ENCODE measurements at places on chromosomes 6 and 20.

GRCh38 chr6:41967312-41968287 is 26.0 kb upstream of the CCND3 start:
- DNase-seq = no peak

DNA sequence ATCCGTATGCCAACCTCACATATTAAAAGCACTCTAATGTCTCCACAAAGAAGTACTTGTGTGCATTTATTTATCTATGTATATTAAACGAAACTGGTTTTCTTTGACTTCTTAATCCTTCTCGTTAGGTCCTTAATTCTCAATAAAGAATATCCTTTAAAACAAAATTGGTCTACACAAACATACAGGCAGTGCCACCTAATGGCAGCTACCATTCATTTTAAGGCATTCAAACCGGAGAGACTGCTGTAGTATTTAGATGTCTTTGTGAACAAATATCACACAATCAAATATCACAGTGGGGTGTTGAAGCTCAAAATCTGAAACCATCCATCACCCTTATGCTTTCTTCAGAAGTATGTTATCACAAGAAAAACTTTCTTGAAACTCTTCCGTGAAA is 96.6 kb upstream of the IRAK1BP1 start:
- no peak for DNase-seq

- DNase-seq = no peak
Measured at GRCh38 chr6:39998126-39998525, 63.9 kb upstream of the MOCS1 start.

GRCh38 chr6:157429248-157429647 is 48.3 kb downstream of the ZDHHC14 start:
- no peak for DNase-seq

- no peak for DNase-seq
Measured at GRCh38 chr6:150301846-150302519, 66.8 kb upstream of the IYD start.

DNA sequence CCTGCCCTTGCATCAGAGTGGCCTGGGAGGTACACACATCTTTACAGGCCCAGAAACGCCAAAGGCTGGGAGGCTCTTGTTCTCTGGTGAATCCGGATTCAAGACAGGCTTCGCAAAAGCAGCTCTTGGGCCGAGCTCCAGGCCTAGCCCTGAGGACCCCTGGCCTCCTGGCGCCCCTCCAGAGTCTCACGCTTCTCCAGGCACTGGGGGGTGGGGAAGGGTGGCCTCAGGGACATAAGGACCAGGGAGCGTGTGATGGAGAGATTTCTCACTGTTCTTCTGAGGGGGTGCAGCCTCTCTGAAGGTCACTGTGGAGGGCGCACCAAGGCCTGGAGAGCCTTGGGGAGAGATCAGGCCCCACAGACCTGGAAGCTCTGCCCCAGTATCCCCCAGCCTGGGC is 349.2 kb downstream of the ZFAND3 start:
- DNase-seq = no peak

DNA sequence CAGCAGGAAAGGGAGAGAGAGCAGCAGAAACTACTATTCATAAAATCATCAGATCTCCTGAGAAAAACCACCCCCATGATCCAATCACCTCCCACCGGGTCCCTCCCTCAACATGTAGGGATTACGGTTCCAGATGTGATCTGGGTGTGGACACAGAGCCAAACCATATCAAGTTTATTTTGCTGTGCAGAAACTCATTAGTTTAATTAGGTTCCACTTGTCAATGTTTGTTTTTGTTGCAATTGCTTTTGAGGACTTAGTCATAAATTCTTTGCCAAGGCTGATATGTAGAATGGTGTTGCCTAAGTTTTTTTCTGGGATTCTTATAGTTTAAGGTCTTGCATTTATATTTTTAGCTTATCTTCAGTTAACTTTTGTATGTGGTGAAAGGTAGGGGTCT is 422.0 kb upstream of the HS3ST5 start:
- DNase-seq = no peak

- DNase-seq = no peak
Measured at GRCh38 chr6:22008248-22008836, 288.5 kb downstream of the PRL start.

GRCh38 chr6:110574817-110575216 is 98.4 kb upstream of the SLC22A16 start:
- no peak for DNase-seq

DNA sequence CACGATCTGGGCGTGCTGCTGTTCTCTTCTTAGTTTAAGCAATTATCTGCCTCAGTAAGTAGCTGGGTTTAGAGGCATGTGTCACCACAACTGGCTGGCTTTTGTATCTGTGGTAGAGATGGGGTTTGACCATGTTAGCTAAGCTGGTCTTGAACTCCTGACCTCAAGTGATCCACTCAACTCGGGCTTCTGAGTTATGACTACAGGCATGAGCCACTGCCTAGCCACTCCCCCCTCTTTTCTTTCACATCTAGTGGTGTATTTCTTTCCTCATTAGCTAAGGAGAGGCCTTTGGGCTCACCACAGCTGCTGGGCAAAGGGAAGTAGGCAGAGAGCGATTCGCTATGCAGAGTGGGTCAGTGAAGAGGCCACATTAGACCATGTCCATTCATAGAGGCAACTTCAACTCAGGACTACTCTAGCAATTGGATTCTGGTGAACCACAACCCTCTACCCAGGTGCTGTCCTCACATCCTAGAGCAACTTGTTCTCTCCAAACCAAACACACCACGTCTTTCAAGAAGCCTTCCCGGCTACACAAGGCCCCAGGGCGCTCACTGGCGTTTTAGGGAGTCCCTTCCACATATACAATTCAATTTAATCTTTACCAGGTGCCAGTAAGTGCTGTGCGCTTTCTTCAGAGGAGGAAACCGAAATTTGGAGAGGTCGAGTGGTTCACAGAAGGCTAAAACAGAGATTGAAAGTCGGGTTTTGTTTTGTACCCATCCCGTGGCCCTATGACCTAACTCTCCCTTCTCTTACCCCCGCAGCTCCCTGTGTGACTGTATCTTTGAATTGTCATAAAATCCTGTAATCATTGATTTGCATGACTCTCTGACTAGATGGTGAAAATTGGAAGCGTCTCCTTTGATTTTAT is 26.5 kb upstream of the GFOD1 start:
- no peak for DNase-seq

- DNase-seq = no peak
Measured at GRCh38 chr6:47149554-47149953, 107.4 kb upstream of the ADGRF1 start.

GRCh38 chr6:127051571-127052260 is 66.8 kb upstream of the RSPO3 start:
- DNase-seq = no peak

DNA sequence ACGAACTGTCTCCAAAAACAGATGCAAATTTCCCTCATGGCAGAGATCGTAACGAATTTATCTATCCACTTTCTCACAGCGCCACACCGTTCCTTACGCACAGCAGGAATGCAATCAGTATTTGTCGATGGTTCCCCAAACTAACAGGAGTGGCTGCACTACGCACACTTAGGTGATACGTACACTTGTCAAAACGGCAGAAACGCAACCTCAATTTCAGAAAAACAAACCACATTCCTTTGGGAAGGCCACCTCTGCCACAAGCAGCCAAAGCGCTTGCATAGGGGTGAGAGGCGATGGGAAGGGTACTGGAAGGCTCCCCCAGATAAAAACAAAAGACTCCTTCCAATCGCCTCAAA is 638 bp downstream of the MDN1 start:
- no peak for DNase-seq

DNA sequence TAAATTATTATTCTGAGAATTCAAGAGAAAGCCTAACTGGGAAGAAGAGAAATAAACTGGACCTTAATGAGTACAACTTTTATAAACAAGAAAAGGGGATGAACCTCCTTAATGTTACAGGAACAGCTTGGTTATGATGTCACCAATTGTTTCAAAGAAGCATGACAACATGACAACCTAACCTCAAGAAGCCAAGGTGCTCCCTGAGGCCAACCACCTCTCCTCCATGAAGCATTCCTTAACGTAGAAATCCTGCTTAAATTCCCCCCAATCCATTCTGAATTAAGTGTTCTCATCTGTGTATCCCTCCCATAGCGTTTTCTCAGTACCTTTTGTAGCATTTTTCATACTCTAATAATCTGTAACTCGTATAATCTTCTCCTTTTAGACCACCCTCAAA is 1.7 kb downstream of the HBS1L start:
- DNase-seq = no peak

GRCh38 chr20:35263532-35264341 is 14.2 kb downstream of the MMP24OS start:
- no peak for DNase-seq

DNA sequence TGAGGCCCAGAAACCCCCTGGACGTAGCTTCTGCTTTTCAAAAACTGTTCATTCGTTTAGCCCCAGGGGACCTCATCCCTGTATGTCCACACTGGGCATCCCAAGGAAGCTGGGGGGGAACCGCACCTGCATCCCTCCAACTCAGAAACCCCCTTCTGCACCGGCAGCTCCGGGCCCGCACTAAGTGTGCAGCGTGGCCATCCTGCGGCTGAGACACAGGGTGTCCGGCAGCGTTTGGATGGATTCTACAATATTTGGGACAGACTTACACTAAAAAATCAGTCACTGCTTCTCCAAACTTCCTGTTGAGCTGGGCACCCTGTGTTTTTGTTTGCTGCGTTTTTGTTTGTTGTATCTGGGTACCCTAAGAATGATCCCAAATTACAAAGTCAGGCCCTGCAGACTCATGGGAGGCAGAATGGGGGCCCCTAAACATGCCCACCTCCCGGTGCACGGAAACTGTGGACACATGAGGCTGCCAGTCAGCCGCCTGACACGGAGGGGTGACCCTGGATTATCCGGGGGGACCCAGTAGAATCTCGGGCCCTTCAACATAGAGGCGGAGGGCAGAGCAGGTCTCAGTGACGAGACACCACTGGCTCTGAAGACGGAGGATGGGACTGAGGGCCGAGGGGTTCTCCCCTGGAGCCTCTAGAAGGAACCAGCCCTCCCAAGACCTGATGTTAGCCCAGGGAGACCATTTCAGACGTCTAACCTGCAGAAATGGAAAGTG is 88.2 kb upstream of the BHLHE23 start:
- peak; percentile 32 for DNase-seq

GRCh38 chr6:40743690-40744446 is 156.7 kb upstream of the LRFN2 start:
- no peak for DNase-seq

DNA sequence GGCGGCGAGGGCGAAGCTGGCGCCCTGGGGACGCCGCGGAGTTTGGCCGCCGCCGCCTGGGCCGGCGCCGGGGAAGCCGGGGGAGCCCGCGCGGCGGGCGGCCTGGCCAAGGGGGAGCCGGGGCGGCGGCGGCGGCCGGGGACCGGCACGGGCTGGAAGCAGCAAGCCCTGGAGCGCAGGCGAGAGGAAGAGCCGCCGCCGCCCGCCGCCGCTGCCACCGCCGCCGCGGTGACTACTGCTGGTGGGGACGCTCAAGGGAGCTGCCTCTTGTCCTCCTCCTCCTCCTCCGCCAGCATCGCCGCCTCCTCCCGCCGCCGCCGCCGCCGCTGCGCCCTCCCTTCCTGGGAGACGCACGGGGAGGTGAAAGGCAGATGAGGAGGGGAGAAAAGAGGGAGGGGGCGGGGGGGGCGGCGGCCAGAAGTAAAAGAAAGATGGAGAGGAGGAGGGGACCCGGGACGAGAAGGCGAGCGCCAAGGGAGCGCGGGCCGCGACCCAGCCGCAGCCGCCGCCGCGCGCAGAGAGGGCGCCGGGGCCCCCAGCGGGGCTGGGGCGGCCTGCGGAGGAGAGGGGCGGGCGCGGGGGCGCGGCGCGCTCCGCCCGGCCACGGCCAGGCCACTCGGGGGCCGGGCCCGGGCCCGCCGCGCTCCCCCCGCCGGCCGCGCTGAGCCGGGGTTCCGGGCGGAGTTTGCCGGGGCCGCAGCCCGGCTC is 846 bp downstream of the PDE10A start:
- peak; percentile 82 for DNase-seq

- DNase-seq = no peak
Measured at GRCh38 chr6:156164701-156165452, 612.3 kb upstream of the ARID1B start.

DNA sequence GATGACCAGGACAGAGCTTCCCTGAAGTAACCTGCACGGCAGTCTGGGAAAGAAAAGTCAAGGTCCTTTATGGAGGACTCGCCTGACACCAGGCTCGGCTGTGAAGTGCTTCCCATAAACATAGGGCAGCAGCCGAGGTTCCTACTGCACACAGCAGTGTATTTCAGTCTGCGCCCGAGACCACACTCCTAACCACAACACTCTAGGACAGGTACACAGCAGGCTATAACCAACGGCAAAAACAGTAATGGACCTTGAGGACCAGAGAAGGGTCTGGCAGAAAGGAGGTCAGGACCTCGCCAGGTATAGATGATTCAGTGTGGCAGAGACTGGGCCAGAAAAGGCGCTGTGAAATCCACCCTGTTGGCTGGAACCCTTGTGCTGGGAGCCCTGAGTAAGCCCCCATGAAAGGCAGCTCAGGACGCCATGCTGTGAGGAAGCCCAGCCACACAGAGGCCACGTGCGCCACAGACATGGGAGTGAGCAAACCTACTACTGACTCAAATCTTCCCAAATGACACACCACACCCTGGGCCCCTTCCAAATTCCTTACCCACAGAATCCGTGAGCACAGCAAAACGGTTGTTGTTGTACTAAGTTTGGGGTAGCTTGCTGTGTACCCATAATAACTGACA is 129.6 kb upstream of the CST7 start:
- no peak for DNase-seq

- DNase-seq = no peak
Measured at GRCh38 chr6:3618642-3619041, 132.9 kb downstream of the PXDC1 start.

- no peak for DNase-seq
Measured at GRCh38 chr6:113067612-113068275, 720.6 kb downstream of the RFPL4B start.

GRCh38 chr20:10897336-10897735 is 223.5 kb upstream of the JAG1 start:
- DNase-seq = no peak

DNA sequence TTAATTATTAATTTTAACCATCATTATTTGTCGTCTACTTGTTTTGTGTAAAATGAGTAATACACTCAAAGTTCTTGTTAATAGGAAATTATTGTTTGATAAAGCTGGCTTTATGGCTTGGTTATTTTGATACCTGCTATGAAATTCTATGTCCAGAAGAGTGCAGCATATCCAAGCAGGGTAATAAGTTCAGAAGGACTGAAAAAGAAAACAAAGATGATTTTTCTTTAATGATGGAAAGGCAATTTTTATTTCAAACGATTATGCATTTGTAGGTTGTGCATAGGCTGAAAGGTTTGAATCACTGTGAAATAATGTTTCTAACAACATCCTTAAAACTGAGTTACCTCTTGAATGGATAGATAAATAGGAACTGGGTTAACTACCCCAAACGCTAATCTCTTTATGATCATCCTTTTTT is 1.4 kb upstream of the MAN1A1 start:
- no peak for DNase-seq

- peak; percentile 51 for DNase-seq
Measured at GRCh38 chr6:156396791-156397418, 380.3 kb upstream of the ARID1B start.

DNA sequence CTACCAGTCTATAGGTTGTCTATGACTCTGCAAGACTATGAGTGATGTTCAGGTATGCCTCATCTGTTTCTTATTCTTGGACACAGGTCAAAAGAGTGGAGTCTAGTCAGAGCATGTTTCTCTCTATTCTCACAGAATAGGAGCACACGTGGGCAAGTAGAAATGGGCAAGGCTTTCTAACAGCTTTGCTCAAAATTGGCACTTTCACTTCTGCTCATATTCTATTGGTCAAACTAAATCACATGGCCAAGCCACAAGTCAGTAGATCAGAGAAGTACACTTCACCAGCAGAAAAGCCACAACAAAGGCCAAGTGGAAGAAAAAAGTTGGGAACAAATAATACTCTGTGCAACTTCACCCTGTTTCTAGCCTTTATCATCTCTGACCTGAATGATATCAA is 354.5 kb upstream of the SYNCRIP start:
- DNase-seq = no peak

GRCh38 chr6:141956046-141956761 is 176.5 kb upstream of the GJE1 start:
- DNase-seq = no peak

Measured in ecto neural progenitor cell (in vitro differentiated cells).